ENCODE measurements at places on chromosomes 4 and X.

- DNase-seq = no peak
Measured at GRCh38 chr4:77776182-77777134, 42.7 kb downstream of the CNOT6L start.

GRCh38 chr4:41160856-41161255 lies 53.5 kb downstream of the APBB2 start:
- DNase-seq = no peak

DNA sequence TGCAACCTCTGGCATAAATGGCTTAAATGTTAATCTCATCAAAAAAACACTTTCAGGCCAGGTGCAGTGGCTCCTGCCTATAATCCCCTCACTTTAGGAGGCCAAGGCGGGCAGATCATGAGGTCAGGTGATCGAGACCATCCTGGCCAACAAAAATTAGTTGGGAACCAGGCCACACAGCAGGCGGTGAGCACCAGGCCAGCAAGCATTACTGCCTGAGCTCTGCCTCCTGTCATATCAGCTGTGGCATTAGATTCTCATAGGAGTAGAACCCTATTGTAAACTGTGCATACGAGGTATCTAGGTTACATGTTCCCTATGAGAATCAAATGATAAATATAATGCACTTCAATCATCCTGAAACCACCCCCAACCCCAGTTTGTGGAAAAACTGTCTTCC lies 125.8 kb downstream of the LRBA start:
- no peak for DNase-seq

GRCh38 chr4:84803720-84804119 lies 162.8 kb downstream of the WDFY3 start:
- DNase-seq = no peak

DNA sequence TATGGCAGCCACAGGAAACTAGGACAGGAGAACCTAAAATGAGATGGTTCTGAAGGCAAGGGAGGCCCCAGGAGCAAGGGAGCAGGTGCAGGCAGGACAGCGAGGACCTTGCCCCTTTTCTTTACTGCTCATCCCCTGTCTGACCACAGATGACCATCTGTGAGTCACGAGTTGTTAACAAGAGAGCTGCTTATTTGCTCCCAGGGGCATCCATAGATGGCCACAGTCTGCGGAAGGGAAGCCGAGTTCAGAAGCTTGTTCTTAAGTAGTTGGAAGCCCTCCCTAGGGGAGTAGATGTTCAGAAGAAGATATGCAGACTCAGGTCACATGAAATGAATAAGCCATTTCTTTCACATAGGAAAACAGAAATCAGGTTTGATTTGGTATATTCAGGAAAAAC lies 69.4 kb downstream of the EVC2 start:
- DNase-seq = no peak

- peak; percentile 78 for DNase-seq
Measured at GRCh38 chr4:150501009-150501727, 80.8 kb upstream of the MAB21L2 start.

- DNase-seq = no peak
Measured at GRCh38 chr4:95289028-95289634, 259.6 kb downstream of the UNC5C start.

DNA sequence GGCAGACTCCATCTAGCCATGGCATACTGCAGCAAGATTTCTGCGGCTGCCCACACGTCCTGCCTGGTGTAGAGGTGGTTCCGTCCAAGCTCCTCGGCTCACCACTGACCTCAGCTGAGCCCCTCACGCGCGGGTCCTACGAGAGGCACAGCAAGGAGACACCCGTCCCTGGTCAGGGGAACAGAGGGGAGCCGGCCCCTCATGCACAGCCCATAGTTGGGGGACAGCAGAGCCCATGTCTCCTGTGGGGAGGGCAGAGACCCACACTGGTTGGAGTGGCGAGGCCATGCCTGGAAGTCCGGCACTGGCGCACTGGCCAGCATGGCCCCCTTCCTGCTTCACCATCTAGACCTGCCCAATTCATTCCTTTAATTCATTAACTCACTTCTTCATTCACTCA lies 80.8 kb downstream of the HTRA3 start:
- DNase-seq = no peak

DNA sequence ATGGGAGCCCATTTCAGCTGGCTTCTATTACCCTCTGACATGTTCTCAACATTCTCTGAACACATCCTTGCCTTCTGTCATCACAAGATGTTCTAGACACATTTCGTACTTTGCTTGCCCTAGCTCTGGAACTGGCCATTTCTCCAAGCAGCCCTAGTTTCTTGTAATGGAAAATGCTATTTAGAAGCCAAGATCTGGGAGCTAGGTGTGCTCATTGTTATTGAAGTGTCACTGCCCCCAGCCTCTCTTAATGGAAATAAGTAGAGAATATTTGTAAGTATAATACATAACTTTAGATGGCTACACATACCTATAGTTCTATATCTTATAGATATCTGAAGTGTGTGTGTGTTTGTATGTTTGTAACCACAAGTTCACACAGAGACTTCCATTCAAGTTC lies 6.9 kb downstream of the MRFAP1L1 start:
- DNase-seq = no peak

DNA sequence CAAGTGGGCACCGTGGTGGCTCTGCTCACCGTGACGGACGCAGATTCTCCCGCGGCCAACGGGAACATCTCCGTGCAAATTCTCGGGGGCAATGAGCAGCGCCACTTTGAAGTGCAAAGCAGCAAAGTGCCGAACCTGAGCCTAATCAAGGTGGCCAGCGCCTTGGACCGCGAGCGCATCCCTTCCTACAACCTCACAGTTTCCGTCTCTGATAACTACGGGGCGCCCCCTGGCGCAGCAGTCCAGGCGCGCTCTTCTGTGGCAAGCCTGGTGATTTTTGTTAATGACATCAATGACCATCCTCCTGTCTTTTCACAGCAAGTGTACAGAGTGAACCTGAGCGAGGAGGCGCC lies 2.7 kb downstream of the FAT4 start:
- DNase-seq = no peak

- DNase-seq = no peak
Measured at GRCh38 chr4:24103434-24104157, 213.7 kb upstream of the PPARGC1A start.

DNA sequence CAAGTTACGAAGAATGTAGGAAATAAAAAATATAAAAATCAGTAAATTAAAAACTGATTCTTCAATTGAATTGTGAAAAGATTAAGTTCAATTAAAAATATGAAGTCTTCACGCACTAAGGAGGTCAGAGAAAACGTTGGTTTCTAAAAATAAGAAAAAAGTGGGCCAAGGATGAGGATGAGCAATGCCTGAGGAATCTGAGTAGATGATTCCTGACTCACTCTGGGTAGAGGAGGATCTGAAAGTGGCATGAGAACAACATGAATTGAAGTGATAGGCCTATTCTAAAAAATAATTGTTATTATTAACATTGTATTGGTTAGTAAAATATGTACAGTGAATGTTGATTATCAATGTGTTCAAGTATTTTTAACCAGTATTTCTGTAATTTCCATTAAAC lies 444.2 kb downstream of the GRIA2 start:
- no peak for DNase-seq

DNA sequence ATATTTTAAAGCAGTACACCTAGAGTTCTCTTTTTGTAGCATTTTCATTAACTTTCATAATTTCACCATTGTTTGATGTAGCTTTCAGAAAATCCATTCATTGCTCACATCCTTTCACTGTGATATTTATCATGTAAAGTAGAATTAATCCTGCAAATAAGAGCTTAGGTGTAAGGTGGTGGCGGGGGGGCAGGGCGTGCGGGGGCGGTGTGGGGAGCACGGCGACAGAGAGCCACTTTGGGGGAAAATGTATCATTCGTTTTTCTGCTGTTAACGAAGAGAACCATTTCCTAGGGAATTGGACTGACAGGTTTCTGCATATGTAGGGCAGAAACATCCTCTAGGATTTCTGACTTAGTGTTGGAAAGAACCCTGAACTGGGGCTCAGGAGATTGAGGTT lies 82.6 kb upstream of the BRS3 start:
- DNase-seq = no peak

- no peak for DNase-seq
Measured at GRCh38 chrX:110536816-110537215, 178.2 kb downstream of the RTL9 start.

DNA sequence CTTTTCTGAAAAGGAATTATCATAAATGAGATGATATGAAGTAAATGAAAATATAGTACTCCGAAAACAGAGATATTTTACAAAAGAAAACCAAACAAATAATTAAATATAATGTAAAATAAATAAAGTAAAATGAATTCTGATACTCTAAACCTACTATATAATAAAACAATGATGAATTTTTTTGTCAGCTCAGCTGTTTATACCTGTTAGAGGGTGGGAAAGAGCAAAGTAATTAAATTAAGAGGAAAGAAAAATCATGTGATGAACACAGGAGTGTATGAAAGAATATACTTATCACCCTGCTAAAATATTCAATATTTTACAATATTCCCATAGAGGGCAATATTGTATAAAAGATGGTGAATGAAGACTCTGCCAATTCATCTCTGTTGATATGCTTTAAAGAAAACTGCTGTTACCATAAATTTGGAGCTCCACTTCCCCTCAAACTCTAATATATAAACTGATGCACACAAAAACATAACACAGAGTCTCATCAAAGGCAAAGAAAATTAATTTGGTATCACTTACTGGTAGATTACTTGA lies 6.5 kb upstream of the NDST4 start:
- DNase-seq = no peak

DNA sequence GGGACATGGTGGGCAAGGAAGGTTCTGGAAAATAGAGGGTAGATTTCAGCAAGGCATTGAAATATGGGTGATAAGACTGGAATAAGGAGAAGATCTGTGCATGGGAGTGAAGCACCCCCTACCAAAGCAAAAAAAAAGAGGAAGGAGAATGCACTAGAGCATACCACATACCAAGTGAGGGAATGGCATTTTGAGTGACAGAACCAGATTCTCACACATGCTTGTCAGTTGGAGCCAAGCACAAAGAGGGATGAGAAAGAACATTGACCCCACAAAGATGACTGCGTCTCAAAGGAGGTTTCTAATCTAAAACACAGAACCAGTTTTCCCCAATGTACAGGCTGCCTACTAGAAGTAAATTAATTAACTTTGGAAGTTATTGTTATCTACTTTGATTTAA lies 140.3 kb upstream of the SMAD1 start:
- no peak for DNase-seq

GRCh38 chrX:8946563-8946962 lies 87.4 kb downstream of the FAM9B start:
- no peak for DNase-seq

DNA sequence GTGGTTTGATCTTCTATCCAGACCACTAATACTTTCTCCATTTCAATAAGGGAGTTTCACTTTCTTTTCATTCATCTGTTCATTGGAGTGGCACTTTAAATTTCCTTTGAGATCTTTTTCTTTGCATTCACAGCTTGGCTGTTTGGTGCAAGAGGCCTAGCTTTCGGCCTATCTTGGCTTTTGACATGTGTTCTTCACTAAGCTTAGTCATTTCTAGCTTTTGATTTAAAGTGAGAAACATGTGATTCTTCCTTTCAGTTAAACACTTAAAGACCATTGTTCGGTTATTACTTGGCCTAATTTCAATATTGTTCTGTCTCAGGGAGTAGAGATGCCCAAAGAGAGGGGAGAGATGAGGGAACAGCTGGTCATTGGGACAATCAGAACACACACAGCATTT lies 24.3 kb downstream of the CXCL13 start:
- DNase-seq = no peak

DNA sequence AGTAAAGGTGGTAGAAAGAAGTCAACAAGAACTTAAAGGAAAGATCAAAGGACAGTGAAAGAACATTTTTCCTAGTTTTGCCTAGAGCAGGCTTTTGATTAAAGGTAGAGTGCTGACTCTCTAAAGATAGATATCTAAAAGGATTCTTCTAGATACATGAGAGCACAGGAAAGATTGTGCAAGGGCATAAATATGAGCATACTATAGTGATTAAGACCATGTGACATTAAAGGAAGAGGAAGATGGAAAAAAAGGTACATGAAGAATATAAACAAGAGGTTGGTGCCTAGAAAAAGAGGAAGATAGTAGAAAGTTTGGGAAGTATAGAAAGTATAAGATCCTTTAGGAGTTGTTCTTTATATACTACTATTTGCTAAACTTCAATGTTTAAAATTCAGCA lies 26.1 kb upstream of the TET2 start:
- DNase-seq = no peak

- no peak for DNase-seq
Measured at GRCh38 chr4:80171656-80172055, 25.6 kb upstream of the PRDM8 start.

DNA sequence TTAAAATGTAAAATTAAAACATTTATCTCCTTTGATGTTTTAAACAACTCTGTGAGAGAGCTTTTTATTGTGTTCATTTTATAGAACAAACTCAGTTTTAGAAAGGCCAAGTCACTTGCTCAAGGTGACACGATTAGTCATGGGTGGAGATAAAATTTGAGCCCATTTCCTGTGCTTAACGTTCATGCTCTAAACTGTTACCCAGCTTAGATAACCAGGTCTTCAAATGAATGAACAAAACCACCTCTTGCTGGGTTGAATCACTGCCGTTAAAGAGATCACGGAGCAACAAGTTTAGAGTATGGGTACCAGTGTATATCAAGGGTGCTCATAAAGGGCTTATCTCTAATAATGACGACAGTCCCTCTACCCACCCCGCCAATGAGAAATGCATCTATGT lies 10.2 kb upstream of the CASK start:
- DNase-seq = no peak

DNA sequence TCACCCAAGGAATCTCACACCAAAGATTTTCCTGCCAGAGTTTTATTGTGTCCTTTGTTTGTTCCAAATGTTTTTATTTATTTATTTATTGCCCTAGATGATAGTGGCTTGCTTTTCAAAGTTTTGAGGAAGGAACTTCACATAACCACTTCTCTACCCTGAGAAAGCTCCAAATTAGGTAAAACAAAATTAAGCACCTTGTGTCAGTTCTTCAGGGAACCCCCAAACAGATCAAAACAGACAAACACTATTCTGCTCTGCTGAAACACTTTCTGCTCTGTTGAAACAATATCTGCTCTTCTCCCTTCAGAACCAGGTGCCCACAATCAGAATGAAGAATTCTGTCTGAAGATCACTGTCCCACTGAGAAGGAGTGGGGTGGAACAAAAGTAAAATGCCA lies 16.5 kb upstream of the CYBB start:
- no peak for DNase-seq

DNA sequence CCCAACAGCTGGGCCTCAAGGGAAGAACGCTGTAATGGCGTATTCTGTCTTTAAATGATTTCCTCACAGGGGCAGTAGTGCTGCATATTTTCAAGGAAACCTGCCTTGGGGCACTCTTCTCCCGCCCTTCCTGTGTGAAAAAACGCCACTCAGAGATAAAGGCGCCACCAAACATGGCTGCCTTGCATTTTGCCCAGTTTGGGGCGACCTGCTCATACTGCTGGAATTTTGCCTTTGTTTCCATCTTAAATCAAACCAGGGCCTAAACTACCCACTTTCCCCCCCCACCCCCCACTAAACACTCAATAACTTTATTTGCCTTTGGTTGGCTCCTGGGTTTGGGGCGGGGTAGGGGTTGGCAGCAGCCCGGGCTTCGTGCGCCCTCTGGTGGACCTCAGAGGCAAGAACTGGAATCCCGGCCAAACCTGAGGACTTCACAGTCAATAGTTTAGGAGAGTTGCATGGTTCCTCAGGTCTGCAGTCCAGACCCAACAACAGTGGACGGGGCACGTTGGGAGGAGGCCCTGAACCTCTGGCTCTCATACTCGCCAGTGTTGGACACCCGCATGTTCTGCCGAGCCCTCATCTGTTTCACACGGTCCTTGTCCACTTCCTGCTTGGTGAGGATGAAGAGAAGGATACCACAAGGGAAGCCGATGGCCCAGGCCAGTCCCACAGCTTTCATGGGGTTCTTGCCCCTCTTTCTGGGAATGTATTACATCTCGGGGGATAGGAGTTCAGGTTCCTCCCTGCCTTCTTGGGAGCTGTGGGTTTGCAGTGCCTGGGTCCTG lies 220.1 kb upstream of the STK26 start:
- DNase-seq = no peak

All from fibroblast of skin of left biceps (primary cell).